ENCODE measurements at places on chromosomes 5 and 9.

GRCh38 chr9:99894826-99895225 lies 11.6 kb upstream of the STX17 start:
- no peak for DNase-seq
- H3K27ac ChIP-seq = no peak overlapping the region
- no peaks in the 10 kb centered on the region for H3K4me1 ChIP-seq
- H3K4me3 ChIP-seq = no peak overlapping the region
- no peaks in the 10 kb centered on the region for H3K36me3 ChIP-seq
- no peaks in the 10 kb centered on the region for H3K27me3 ChIP-seq

DNA sequence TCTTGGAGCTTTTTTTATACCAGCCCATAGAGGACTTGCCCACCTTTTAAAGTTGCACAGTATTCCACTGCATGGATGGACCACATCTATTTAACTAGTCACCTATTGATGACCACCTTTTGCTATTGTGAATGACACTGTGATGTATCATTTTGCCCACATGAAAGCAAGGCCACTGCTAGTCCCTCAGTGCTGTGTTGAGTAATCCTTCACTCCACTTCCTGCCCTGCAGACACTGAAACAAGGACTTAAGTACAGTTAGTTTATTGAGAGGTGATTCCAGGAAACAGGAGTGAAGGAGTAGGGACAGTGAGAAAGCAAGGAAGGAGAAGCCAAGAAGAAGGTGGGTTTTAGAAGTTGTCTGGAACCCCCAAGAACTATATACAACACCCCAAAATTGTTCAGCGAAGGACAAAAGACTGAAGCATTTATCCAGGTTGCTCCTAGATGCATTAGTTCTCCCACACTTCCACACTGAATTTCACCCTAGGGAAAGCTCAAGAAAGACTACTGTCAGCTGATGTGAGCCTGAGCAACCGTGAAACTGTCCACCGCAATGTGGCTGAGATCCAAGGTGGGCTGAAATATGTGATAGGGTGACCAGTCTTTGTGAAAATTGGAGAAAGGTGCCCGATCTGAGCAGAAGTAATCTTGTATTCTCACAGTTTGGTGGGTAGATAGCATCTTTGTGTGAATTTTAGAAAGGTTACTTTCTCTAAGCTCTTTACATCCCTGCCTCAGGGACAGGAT lies 45.2 kb upstream of the ANKRD31 start:
- no peak for DNase-seq
- H3K27me3 ChIP-seq = no peaks in the 10 kb centered on the region
- no peak overlapping the region for H3K27ac ChIP-seq
- no peaks in the 10 kb centered on the region for H3K4me1 ChIP-seq

DNA sequence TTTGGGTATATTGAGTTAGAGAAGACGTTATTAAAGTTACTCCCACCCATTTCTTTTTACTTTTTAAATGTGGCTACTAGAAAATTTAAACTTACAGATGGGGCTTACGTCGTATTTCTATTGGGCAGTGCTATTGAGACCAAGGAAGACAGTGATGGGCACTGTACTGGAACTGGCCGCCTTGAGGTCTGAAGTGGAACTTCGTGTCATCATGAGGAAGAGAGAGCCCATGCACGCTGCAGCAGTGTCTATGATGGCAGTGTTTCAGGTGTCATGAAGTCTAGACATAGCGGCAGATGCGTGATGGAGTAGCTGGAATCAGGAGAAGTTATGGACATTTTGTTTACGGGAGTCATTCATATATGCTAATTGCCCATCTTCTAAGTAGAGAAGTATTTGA lies 143.7 kb downstream of the LRRC70 start:
- no peak for DNase-seq
- no peak overlapping the region for H3K4me3 ChIP-seq
- H3K27me3 ChIP-seq = no peaks in the 10 kb centered on the region

DNA sequence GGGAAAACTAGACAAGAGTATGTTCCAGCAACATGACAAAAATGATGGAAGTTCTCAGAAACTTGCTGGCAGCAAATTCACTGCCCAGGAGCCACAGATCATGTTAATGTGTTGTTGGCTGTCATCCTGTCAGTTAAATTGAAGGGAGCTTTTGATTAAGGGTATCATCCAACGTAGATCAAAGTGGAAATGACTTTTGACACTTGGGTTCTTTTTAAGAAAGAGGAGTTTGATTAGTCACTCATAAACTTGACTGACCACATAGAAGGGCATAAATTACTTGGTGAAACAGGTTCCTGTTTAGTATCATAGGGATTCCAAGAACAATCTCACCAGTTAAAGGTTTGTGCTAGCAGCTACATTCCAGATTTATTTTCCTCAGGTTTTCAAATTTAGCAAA lies 288.7 kb downstream of the CSNK1G3 start:
- no peaks in the 10 kb centered on the region for H3K4me1 ChIP-seq
- DNase-seq = no peak
- no peak overlapping the region for H3K27ac ChIP-seq
- H3K4me3 ChIP-seq = no peak overlapping the region

DNA sequence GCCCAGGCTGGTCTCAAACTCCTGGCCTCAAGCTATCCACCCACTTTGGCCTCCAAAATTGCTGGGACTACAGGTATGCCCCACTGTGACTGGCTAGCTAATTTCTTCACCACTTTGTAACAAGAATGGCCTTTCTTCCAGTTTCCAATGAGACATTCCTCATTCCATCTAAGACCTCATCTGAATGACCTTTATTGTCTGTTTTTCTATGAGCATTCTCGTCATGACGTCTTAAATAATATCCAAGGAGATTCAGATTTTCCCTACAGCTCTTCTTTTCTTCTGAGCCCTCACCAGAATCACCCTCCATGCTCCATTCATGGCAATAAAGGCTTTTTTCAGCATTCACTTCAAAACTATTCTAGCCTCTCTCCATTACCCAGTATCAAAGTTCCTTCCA lies 30.2 kb upstream of the STK32A start:
- H3K4me1 ChIP-seq = no peaks in the 10 kb centered on the region
- no peaks in the 10 kb centered on the region for H3K27me3 ChIP-seq
- DNase-seq = no peak
- no peak overlapping the region for H3K4me3 ChIP-seq
- H3K27ac ChIP-seq = no peak overlapping the region
- H3K36me3 ChIP-seq = no peaks in the 10 kb centered on the region

GRCh38 chr5:126924331-126925033 lies 105.9 kb downstream of the MARCHF3 start:
- DNase-seq = no peak
- H3K27me3 ChIP-seq = no peaks in the 10 kb centered on the region
- H3K4me3 ChIP-seq = no peak overlapping the region
- no peak overlapping the region for H3K27ac ChIP-seq
- H3K36me3 ChIP-seq = no peaks in the 10 kb centered on the region

GRCh38 chr5:25891691-25892090 lies 1146.7 kb downstream of the CDH9 start:
- no peaks in the 10 kb centered on the region for H3K4me1 ChIP-seq
- H3K4me3 ChIP-seq = no peak overlapping the region
- no peaks in the 10 kb centered on the region for H3K36me3 ChIP-seq
- no peaks in the 10 kb centered on the region for H3K27me3 ChIP-seq

DNA sequence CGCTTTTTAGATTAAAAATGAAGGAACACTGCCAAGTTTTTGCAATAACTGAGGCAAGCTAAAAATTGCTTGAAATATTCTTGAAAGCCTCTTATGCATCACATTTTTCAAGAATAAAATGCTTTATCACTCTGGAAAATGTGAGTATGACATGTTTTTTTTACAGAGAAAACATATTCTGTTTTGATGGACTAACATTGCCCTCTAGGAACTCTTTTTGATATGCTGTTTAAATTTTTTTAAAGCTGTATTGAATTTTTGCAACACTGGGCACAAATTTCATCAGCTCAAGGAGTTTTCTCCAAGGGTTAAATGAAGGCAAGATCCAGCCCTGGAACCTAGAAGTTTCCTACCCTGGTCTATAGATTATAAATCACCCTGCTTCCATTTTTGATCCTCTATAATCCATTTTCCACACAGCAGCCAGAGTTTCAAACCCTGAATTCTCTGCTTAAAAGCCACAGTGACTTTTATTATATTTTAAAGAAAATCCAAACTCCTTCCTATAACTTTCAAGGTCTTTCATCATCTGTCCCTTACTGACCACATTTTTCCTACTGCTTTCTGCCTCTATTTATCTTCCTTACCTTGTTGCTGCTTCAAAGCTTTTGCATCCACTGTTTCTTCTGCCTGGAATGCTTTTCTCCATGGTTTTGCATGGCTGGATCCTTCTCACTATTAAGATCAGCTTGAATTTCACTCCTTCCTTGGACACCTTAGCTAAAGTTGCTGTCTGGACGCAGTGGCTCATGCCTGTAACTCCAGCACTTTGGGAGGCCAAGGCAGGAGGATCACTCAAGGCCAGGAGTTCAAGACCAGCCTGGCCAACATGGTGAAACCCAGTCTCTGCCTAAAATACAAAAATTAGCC lies 60.9 kb downstream of the IL31RA start:
- no peak overlapping the region for H3K4me3 ChIP-seq
- H3K36me3 ChIP-seq = no peaks in the 10 kb centered on the region
- 0 out of 2 replicates have a peak, but pooled peaks cover 2% of the 10 kb centered on the region for H3K27me3 ChIP-seq
- no peak overlapping the region for H3K27ac ChIP-seq
- no peaks in the 10 kb centered on the region for H3K4me1 ChIP-seq

DNA sequence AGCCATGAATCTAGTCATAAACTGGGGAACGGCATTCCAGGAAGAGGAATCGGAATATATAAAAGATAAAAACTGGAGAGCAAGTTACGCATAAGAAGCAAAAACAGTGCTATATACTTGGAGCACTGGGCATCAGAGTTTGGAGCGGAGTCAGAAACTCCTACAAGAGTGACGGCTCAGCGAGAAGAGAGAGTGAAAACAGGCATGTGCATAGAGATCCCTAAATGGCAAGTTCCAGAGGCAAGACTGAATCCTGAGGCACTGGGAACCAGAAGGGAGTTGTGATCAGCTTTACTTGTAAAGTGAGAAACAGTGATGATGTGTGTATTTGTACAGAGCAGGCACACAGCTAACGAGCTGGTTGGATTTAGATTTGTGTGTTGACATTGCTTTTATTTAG lies 514.4 kb upstream of the TNC start:
- H3K27ac ChIP-seq = no peak overlapping the region
- H3K27me3 ChIP-seq = no peaks in the 10 kb centered on the region
- H3K36me3 ChIP-seq = no peaks in the 10 kb centered on the region
- H3K4me3 ChIP-seq = no peak overlapping the region

DNA sequence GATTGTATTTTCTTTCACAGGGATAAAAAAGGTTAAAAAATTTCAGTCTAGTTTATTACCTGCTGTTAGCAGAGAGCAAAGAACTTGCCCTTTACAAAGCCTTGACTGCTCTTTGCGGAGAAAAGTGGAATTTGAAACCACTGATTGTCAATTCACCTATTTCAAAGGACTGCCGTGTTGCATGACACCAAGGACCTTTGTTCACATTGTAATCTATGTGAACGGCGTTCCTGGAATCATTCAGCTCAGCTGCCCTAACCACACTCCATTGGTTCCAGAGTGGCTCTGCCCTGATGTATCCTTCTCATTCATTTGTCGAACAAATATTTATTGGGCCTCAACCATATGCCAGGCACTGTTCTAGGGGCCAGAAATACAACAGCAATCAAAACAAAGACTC lies 377.5 kb upstream of the RFX3 start:
- H3K4me1 ChIP-seq = no peaks in the 10 kb centered on the region
- H3K4me3 ChIP-seq = no peak overlapping the region
- no peak overlapping the region for H3K27ac ChIP-seq
- H3K36me3 ChIP-seq = no peaks in the 10 kb centered on the region
- DNase-seq = no peak

GRCh38 chr9:72292874-72293607 lies 72.0 kb downstream of the ZFAND5 start:
- no peaks in the 10 kb centered on the region for H3K27me3 ChIP-seq
- no peak for DNase-seq
- H3K36me3 ChIP-seq = no peaks in the 10 kb centered on the region

- no peaks in the 10 kb centered on the region for H3K27me3 ChIP-seq
- no peaks in the 10 kb centered on the region for H3K36me3 ChIP-seq
- H3K4me1 ChIP-seq = no peaks in the 10 kb centered on the region
- no peak for DNase-seq
- no peak overlapping the region for H3K4me3 ChIP-seq
- no peak overlapping the region for H3K27ac ChIP-seq
These were observed 1242.9 kb upstream of the CDH6 start for GRCh38 chr5:29950416-29951145.

GRCh38 chr9:92160786-92161185 lies 45.6 kb upstream of the SPTLC1 start:
- no peak for DNase-seq
- H3K27ac ChIP-seq = no peak overlapping the region
- no peak overlapping the region for H3K4me3 ChIP-seq

DNA sequence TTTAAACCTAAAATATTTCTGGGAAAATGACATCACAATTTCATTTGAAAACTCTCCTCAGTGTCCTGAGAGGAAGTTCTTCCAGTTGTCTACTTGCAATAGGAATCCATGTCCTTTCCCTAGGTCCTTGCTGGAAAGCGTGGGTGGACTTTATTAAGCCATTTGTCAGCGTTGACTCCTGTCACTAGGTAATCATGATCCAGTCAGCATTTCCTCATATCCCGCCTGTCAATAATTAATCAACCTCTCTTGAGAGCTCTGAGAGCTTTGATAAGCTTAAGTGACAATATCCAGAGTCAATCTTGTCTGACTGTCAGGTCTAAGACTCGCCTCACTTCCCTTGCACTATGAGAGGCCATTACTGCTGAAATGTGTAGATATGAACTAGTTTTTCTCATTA lies 107.2 kb upstream of the SLIT3 start:
- no peak overlapping the region for H3K27ac ChIP-seq
- peaks cover 4% of the 10 kb centered on the region for H3K27me3 ChIP-seq
- no peaks in the 10 kb centered on the region for H3K4me1 ChIP-seq
- H3K4me3 ChIP-seq = no peak overlapping the region
